ENCODE measurements at places on chromosomes 4 and X.

- no peak for DNase-seq
Measured at GRCh38 chrX:72114807-72115206, 16.9 kb downstream of the RTL5 start.

DNA sequence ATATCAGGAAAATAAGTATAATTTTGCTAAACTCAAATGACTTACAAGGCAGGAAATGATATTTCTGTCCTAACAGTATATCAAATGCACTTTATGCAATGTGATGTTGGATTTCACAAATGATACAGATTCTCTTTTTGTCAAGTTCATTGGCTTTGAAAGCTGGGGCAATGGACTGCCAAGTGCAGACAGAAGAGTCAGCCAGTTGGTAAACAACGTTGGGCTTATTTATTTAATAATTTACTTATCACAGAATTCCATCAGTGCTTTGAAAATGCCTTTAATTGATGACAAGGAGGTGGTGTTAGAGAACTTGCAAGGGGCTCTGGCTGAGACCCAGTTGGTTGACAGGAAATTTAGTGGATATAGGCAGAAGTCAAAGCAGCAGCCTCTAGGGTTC is 79.9 kb upstream of the ADGRG2 start:
- no peak for DNase-seq

DNA sequence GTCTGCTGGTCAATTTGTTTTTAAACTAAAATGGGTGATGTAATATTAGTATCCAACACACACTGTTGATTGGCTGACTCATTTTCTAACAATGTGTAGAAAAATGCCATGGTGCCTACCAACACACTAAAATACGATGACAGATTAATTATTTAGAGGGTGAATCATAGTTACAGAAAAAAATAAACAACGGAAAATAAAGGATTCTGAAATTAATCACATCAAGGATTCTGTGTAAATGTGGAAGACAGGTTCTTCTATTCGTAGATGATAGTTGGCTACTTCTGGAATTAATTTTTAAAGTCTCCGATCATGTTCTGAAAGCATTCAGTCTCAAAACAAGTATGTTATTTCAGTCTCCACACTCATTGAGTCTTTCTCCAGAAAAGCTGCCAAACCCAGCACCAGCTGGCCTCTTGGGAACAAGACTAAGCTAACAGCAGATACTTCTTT is 8.2 kb upstream of the IQCM start:
- no peak for DNase-seq

GRCh38 chrX:721354-721753 is 90.8 kb downstream of the SHOX start:
- no peak for DNase-seq

DNA sequence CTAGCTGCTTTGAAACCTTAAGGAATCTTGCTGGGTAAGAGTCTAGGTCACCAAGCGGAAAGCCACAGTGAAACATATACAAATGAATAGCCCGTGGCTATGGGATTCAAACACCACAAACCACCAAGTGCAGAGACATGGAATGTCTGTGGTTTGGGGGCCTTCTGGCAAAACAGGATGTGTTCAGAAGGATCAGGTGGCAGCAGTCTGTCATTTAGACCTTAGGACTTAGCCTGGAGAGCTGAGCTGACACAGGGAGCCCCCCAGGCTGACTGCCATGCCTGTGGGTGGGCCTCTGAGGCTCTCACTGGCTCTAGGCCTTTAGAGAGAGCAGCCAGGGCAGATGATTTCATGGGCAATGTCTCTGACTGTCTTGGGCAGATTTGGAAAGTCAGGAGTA is 225.6 kb downstream of the FBXW7 start:
- DNase-seq, result no peak

GRCh38 chr4:39525822-39526690 is 1.2 kb downstream of the UGDH start:
- no peak for DNase-seq

DNA sequence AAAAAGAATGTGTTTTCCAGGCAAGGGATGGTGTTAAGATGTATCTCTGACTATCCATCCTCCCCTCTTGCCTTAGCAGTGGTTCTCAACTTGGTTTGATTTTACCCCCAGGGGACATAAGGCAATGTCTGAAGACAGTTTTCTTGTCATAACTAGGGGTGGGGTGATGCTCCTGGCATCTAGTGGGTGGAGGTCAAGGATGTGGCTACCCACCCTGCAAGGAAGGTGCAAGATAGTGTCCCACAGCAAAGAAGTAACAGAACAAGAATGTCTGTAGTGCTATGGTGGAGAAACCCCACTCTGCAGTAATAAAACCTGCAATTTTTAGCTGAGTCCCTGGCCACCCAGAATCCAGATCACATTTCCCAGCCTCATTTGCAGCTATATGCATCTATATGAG is 81.2 kb upstream of the TBL1X start:
- DNase-seq, result no peak
